ENCODE measurements at places on chromosomes 12 and 14.

DNA sequence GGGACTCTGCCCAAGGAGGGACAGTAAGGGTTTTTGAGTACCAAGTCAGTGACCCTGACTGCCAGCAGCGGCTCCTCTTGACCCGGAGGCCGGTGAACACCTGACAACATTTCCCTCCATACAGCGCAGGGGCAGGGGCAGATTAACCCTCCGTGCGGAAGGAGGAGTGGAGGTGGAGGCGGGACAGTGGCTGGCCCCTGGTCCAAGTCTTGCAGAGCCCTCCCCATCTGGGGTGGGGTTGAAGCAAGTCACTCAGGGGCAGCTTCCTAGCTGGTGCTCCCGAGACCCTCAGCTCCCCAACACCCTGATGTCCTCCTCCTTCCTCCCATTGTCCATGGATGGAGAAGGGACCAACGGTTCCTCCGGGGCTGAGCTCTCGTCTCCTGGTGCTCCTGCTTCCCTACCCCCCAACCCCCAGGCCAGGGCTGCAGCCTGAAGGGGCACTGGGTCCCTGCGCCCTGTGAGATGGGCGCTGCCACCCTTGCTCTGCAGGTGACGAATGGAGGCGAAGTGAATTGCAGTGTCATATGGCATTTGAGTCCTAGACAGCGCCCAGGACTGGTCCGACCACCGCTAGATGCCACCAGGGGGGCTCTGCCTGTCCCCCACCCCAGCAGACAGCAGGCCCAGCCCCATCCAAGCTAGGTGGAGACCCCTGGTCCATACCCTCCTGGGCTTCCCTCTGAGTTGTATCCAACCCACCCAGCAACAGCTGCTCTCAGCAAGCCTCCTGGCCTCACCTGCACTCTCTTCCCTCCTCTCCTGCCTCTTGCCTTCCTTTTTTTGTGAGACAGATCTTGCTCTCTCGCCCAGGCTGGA is 7.0 kb upstream of the AMN start:
- no peak for DNase-seq

DNA sequence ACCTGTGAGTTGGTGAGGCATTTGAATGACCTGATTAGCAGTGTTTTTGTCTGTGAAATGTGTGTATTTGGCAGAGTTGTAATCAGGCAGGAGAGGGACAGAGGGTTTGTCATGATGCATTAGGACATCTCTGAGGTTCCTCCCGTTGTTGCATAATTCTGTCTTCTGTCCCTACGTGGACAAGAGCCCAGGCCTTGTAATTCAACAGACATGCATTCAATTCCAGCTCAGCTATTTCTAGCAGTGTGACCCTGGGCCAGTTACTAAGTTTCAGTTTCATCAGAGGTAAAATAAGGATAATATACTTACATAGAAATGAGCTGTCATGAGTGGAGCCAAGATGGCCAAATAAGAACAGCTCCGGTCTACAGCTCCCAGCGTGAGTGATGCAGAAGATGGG is 208.6 kb downstream of the SLC38A4 start:
- DNase-seq, result no peak

- DNase-seq, result no peak
These were observed 56.2 kb downstream of the VWF start for GRCh38 chr12:6068227-6068626.

DNA sequence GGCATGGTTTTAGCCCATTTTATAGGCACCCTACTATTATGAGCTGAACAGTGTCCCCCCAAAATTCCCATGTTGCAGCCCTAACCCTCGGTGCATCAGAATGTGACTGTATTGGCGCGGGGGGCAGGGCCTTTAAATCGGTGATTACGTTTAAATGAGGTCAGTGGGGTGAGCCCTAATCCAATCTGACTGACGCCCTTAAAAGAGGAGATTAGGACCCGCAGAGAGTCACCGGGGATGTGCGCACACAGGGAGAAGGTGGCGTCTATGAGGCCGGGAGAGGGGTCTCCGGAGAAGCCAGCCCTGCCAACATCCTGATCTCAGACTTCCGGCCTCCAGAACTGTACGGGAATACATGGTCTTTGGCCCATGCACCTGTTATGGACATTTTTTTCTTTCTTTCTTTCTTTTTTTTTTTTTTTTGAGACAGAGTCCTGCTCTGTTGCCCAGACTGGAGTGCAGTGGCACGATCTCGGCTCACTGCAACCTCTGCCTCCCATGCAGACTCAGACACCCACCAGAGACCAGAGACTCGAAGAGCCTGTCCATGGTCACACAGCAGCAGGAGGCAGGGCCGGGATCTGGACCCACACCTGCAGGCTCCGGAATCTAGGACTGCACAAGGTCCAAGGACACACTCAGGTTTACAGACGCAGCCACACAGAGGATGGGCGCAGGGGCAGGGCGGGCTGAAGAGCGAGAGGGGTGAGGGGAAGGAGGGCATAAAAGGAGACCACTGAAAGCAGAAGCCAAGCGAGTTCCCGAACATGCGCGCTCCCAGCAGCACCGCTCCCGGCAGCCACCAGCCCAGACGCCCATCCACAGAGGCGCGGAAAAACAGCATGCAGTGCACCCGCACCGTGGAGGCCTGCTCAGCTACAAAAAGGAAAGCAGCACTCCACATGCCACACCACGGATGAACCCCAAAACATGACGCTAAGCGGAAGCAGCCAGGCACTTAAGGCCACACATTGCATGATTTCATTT is 19.0 kb downstream of the SCARB1 start:
- no peak for DNase-seq

GRCh38 chr12:121352682-121353018 is 439 bp upstream of the ANAPC5 start:
- no peak for DNase-seq

GRCh38 chr12:58365087-58365390 is 423.7 kb downstream of the ATP23 start:
- no peak for DNase-seq

- DNase-seq, result no peak
These were observed 215.3 kb upstream of the PKP2 start for GRCh38 chr12:33111850-33112249.

DNA sequence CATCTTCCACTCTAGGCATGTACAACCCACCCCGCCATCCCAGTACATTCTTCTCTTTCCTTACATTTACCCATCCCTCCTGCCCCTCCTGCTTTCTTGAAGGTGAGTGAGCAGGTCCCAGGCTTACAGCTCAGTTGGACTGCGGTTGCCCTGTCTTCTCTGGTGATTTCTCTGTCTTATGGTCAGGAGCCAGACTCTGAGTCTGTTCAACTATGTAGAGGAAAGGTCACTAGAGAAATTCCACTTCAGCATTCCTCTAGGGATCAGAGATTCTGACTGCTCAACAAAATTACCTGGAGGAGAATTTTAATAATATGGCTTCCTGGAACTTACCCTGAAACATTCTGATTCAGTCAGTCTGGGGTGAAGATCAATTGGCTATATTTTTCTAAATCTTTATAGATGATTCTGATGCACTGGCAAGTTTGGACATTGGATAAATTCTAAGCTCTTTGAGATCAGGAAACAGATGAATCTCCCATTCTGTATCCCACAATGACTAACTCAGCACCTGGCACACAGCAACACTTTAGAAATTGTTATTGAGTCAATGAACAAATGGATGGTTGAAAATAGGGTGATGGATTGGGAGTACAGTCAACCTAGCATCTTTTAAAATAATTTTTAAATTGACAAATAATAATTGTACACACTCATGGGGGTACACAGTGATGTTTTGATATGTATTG is 128.6 kb upstream of the HIF1A start:
- peak; percentile 38 for DNase-seq

DNA sequence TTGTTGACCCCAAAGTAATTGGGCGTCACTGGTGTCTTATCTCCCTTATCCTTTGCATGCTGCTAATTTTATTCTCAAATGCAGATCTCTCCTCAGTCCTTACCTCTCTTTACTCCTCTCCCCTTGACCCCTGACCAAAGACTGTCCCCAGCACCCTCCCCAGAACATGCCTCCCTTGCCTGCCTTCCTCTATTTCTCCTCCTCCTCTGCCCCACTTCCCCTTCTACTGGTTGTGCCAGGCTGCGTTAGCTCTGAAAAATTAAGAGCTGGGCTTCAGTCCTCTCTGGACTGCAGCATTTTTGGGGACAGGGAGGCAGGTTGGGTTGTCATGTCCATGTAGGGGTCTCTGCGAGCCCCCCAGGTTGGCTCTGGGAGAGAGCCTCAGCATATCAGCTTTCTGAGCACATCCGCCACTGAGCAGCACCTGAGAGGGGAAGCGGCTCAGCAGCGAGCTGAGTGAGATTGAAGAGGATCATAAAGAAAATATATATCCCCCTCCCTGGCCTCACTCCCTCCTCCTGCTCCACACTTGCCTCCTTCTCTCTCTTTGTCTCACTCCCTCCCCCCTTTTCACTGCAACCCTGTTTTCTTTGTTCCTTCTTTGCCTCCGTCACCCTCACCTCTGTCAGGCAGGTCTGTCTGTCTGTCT is 6.4 kb upstream of the CISTR start:
- no peak for DNase-seq

GRCh38 chr12:94207849-94208621 is 59.7 kb downstream of the PLXNC1 start:
- DNase-seq, result no peak

- no peak for DNase-seq
These were observed 53.4 kb downstream of the PPP2R5C start for GRCh38 chr14:101814934-101815333.

- no peak for DNase-seq
These were observed 2.6 kb upstream of the JAG2 start for GRCh38 chr14:105171004-105171673.

All from kidney capillary endothelial cell (primary cell).